Right atrium auricular region (tissue), 2 donors: ENCODE measurements at places on chromosomes 16 and 17.
A peak's percentile ranks its signal among the peaks of the same experiment; 100 is the strongest.

- no peak for DNase-seq
Observed at GRCh38 chr17:39576187-39576586, 31.5 kb downstream of the NEUROD2 start.

DNA sequence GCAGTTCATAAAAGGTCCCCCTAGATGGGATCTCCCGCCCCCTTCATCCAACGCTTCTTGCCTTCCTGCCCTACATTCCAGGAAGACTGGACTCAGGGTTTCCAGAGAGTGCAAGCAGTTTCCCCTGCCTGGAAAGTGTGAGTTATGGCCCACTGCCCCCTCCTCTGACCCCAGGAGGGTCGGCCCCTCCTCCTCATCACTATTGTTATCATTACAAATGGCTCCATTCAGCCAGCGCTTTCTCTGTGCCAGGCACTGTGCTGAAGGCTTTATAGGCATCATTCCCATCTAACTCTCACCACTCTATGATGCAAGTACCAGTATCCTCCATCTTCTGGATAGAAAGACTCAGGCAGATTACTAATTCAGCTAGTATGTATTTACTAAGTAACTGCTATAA lies 90.7 kb downstream of the USP31 start:
- DNase-seq = no peak

DNA sequence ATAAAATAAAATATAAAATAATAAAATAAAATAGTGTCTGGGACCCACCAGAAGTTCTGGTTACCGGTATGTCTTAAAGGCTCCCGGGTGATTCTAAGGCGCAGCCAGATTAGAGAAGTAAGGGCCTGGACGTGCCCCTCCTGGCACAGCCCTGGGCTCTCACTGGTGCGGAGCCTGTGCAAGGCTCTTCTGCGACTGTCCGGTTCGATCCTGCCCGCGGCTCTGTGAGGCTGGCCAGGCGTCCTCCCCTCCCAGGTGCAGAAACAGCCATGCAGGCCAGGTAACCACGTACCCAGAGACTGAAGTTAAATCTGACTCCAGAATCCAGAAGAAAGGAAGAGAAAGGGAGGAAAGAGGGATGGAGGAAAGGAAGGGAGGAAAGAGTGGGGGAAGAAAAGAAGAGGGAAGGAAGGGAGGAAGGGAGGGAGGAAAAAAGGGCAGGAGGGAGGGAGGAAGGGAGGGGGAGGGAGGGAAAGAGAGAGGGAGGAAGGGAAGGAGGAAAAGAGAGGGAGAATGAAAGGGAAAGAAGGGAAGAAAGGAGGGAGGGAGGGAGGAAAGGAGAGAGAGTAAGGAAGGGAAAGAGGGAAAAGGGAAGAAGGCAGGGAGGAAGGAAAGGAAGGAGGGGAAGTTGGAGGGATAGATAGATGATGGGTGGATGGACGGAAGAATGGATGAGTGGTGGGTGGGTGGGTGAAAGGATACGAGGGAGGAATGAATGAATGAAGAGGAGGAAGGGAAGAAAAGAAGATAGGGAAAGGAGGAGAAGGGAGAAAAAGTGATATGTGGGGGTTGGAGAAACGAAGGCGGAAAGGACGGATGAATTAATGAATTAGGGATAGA lies 42.3 kb downstream of the C16orf82 start:
- no peak for DNase-seq

- DNase-seq = peak; percentile 91
Observed at GRCh38 chr17:13002761-13003453, 14.9 kb downstream of the ELAC2 start.

DNA sequence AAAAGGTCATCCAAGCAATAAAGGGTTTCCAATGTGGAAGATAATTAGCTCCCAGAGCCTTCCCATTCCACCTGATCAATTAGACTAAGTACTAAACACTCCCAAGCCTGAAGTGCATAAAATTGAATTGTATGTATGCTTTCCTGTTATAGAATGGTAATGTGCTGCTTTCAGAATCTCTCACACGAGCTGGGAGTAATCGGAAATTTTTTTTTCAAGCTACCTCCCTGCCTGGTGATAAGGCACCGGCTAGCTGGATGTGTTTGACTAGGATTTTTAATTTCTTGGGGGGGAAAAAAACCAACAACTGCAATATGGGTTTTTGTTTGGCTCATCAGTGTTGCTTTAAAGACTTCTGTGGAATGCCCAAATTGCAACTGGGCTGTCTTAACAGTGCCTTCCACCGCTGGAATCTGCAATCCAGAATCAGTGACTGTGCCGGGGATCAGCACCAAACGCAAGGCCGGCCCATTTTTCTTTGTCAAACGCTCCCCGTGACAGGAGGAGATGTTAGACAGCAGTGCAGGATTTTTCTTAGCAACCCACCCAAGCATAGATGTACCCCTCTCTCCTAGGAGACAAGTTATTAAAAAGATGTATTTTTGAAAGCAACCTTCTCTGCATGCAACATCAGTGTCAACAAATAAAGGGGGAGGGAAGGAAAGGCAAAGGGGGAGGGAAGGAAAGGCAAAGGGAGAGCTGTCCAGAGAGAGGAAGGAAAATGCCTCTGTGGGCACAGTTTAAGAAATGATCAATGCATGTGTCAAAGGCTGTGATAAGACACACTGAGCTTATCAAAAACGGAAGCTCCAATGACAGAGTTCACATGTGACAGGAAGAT lies 387.2 kb downstream of the NPIPA8 start:
- DNase-seq = no peak
